NCI-H2029 treated with DMSO at 0.1 percent for 48 hours (cell line): ENCODE measurements at places on chromosomes 2 and 18.

DNA sequence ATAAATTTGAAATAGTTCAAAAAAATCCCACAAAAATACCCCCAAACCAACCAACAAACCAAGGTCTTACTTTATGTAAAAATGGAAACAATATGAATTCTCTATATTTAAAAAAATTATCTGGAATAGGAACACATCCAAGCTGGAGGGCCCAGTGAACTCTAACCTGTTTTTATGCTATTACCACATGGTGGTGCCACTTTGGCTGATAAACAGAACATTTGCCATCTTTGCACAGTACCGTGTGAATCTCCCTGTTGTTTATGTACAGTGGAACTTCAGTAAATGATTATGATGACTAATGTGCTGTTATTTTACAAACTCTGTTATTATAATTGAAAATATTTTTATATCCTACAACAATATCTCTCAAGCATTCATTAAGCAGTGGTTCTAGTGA lies 145.3 kb upstream of the SMAD7 start:
- no peak for DNase-seq

- DNase-seq, result no peak
Measured at GRCh38 chr2:28602751-28603639, 107.1 kb downstream of the PLB1 start.

DNA sequence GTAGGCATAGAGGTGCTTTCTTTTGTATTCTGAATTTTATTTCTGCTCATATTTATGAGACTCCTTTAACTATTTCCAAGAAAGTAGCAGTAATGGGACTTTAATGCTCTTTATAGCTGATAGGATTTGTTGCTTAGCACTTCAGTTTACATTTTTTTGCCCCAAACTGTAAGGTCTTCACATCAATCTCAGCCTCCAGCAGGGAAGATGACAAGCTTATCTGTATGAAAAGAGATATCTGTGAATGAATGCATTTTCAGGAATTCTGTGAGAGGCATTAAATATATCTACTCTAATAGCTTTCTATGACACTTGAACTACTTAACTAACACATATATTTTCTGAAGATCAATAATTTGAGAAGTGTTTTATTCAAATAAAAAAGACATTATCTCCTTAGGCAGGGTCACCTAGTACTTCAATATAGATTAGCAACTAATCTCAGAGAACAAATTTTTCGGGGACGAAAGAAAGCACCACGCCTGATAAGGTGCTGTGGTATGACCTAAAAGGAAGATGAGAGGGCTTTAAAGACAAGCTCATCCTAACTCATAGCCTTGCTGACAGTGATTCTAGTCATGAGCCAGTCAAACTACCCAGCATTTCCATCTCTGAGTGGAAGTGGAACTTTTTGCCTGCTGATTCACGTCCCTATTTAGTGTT lies 766.1 kb upstream of the CNTNAP5 start:
- DNase-seq, result no peak

GRCh38 chr2:151916632-151917031 lies 88.4 kb upstream of the ARL5A start:
- no peak for DNase-seq

DNA sequence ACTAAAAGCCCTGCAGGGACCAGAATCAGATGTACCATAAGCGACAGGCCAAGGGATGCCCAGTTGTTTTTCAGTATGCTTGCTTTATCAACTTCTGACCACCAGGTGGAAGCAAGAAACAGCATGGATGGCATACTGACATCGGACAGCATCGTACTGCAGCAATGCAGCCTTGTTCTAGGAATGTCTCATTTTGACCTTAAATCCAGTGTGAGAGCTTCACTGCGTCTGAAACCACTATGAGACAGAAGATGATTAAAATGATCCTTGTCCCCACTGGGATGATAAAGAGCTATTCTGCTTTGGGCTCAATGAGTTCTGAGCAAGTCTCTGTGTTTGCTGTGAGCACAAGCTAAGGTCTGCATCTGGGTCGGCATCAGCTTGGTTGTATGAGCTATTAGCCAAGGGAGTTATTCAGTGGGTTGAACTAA lies 54.3 kb downstream of the CDK15 start:
- peak; percentile 13 for DNase-seq

GRCh38 chr2:239388236-239389151 lies 12.3 kb downstream of the HDAC4 start:
- no peak for DNase-seq

- no peak for DNase-seq
Measured at GRCh38 chr2:71451705-71452104, 1.7 kb upstream of the DYSF start.

GRCh38 chr2:230869914-230870543 lies 5.3 kb downstream of the ITM2C start:
- no peak for DNase-seq

DNA sequence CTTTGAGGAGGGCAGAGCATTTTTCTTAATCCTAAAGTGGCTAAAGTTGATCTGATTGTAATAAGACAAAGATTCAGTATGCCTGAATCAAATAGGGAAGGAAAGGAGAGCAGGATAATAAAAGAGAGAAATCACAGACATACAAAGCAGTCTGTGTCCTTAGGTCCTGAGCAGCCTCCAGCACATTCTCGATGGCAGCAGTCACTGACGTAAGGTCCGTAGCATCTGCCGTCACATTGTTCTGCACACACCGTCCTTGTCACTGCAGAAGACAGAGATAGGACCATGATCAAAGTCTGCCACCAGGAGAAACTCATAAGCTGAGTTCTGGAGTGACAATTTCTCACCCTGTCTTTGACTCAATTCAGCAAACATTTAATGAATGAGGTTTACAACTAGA lies 813.7 kb downstream of the ERBB4 start:
- no peak for DNase-seq

DNA sequence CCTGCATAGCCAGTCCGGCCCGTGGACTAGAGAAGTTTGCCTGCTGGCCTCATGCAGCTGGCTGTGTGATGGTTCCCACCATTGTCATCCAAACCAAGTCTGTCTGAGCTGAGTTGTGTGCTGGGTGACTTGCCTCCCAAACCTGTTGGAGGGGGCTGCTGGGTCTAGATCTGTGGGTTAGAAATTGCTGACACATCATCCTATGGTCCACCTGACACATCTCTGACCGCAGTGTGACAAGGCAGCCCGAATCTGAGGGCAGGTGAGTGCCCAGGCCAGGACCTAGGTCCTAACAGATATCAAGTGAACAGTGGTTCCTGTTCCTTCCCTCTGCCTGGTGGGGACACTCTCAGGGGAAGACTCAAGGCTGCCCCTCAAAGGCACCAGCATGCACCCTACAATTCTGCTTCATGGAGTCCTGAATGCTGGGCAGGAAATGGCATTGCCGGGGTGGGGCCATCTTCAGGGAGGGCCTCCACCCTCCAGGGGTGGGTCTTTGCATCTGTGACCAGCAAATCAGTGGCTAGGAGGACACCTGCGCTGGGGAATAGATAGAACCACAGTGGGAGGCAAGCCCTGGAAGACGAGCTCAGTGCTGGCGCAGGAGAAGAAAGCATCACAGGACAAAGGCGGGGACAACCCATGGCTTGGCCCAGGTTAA lies 117.9 kb upstream of the ID2 start:
- no peak for DNase-seq

- DNase-seq, result no peak
Measured at GRCh38 chr2:172168917-172169346, 66.2 kb upstream of the DLX2 start.

GRCh38 chr18:78603102-78603983 lies 376.3 kb upstream of the SALL3 start:
- DNase-seq, result no peak

DNA sequence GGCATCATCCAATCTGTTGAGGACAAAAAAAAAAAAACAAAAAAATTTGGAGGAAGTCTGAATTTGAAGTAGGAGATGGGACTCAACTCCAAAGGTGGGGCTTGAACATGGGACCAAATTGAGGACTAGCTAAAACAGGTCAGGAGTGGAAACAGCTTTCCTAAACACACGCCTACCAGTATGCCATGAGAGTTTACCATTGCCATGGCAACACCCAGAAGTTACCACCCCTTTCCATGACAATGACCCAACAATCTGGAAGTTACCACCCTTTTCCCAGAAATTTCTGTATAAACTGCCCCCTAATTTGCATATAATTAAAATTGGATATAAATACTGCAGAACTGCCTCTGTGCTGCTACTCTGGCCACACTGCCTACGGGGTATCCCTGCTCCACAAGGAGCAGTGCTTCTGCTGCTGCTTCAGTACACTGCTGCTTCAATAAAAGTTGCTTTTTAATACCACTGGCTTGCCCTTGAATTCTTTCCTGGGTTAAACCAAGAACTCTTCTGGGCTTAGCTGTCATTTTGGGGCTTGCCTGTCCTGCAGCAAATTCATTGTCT lies 73.3 kb upstream of the FSIP2 start:
- no peak for DNase-seq

DNA sequence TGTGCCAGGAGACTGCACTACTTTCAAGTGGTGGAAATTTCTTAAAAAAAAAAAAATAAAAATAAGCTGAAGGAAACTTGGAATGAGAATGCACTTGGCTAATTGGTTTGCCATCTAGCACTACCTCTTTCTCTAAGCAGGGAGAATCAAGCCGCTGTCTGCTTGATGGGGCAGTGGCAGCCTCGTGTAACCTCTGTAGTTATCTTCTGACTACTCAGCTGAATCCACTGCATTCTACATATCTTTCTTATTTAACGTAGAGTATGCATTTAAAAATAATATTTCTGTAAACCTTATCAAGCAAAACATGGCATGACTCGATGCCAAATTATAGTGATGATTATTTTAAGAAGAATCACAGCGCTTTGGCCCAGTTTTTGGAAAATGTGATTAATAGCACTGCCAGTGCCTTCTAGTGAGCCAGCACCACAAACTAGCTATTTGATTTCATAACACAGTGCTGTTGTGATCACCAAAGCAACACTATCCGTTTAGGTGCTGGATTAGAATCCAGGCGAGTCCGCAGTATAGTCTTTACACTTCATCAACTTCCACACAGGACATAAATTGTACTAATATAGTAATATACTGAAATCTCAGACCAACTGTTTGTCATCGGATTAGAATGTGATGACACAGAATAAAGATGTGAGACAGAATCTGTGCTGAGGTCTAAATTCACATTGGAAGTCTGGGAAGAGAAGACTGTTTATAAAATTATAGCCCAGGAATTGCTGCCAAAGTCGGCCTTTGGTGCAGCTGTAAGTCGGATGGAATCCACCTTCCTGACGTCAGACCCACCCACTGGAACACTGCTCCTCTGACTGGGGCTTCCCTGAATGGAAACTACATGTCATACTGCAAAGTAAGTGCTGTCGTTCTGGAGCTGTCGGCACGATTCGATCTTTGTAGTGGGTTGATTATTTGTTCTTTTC lies 136.5 kb upstream of the ETAA1 start:
- DNase-seq, result no peak

- DNase-seq, result no peak
Measured at GRCh38 chr2:159317392-159318088, 31.0 kb upstream of the WDSUB1 start.
